ENCODE measurements at places on chromosomes 6 and 20. TPM values are rescaled to one million over a fixed set of nuclear protein-coding genes. Genes with fewer than 3 reads are reported as not detected.

UCKL1 gene
- total RNA-seq: 27.9 TPM

DNA sequence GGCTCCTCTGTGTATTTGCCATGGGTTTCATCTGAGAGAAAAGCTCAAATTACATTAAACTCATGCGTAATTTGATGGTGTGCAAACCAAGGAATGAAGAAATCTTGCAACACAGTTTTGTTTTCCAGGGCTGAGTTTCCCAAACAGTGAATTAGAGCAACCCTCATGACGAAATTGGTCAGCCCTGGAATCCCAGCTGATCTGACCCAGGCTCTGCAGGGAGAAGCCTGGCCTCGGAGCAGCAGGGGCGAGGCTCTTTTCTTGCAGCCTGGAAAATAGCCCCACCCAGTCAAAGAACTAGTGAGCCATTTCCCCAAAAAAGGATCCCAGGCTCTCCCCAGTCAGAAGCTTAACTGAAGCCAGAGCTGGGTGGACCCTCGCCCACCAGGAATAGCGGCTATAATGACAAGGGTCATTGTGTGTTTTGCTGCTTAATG lies 107.3 kb upstream of the SNX9 start:
- peaks cover 7% of the 10 kb centered on the region for H3K27me3 ChIP-seq
- H3K36me3 ChIP-seq: no peaks in the 10 kb centered on the region
- H3K4me3 ChIP-seq: no peak overlapping the region
- H3K27ac ChIP-seq: no peak overlapping the region

B3GALT4 gene
- total RNA-seq: 14.2 TPM

OR2B6 gene
- 0.43 TPM for total RNA-seq

DNA sequence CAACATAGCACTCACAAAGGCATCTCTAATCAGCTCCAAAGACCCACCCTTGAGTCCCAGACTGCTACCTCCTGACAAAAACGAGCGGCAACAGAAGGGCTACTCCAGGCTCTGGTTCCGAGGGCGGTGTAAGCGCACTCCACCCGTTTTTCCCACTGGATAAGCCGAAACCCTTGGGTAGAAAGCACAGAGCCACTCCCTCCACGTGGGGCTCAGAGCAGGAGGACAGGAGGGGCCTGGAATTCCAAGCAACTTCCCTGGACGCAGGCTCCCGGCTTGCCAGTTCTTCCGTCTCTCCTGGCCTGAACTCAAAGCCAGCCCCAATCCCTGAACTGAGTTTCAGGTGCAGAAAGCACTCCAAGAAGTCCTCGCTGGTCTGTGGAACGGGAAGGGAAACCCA lies 7.4 kb downstream of the GMEB2 start:
- no peak overlapping the region for H3K27ac ChIP-seq
- H3K36me3 ChIP-seq: peaks cover 9% of the 10 kb centered on the region
- no peak overlapping the region for H3K4me3 ChIP-seq
- peaks cover 14% of the 10 kb centered on the region for H3K4me1 ChIP-seq

ADGRF4 gene
- not detected for total RNA-seq

GRCh38 chr20:63791497-63792156 lies 39.4 kb downstream of the ZBTB46 start:
- H3K27me3 ChIP-seq: peaks cover 5% of the 10 kb centered on the region
- H3K4me3 ChIP-seq: no peak overlapping the region
- H3K36me3 ChIP-seq: no peaks in the 10 kb centered on the region
- DNase-seq: no peak

DNA sequence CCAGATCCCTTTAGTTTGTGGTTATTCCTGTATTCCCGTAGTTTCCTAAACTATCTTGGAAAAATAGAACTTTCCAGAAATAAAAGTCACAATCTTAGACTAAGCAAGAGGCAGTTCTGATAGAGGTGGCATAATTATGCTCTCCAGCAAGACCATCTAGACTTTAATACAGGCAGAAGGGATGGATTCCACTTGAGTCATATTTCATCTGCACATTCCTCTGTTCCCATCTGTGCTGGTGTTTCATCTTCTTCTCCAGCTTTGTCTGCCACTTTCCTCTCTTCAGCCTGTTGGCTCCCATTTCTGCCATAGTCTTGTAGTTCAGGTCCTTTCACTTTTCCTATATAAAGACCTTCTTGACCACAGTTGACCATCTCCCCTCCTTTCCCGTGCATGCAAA lies 102.9 kb downstream of the SOBP start:
- H3K4me1 ChIP-seq: no peaks in the 10 kb centered on the region
- H3K4me3 ChIP-seq: no peak overlapping the region
- peaks cover 38% of the 10 kb centered on the region for H3K27me3 ChIP-seq
- H3K27ac ChIP-seq: no peak overlapping the region

DEFB124 gene
- total RNA-seq: not detected

R3HDML gene
- total RNA-seq: not detected

C20orf141 gene
- not detected for total RNA-seq

C4B gene
- total RNA-seq: 6.4 TPM

- no peaks in the 10 kb centered on the region for H3K27me3 ChIP-seq
- no peak overlapping the region for H3K27ac ChIP-seq
- no peak for DNase-seq
- H3K4me1 ChIP-seq: no peaks in the 10 kb centered on the region
- H3K4me3 ChIP-seq: no peak overlapping the region
- no peaks in the 10 kb centered on the region for H3K36me3 ChIP-seq
These were observed 360.7 kb upstream of the ZFP64 start for GRCh38 chr20:52552181-52552872.

DNA sequence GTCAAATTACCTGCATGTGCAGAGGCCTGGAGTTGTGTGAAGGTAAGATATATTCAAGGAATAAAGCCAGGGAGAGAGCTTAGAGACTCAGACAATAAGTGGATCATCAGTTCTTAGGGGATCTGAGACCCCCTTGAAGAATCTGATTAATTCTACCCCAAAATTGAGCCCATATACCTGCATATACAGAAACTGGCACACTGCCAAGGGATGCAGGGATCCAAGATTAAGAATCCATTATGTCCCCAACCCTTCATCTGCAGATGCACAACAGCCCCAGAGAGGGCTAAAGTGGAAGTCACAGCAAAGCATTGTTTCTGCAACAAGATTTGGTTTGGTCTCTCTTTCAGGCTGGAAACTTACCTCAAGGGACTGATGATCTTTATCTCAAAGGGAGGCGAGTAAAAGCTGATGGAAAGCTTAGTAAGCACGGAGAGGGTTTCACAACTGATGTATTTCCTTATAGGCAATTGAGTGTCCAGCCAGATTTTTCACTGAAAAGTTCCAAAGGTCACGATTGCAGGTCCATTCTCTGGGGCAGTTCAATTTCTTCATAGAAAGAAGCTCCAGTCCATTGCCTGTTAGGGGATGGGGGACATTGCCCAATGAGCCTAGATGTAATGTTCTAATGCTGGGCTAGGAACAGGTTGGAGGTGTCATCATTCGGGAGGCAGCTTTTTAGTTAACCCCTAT lies 20.9 kb upstream of the STK35 start:
- no peaks in the 10 kb centered on the region for H3K4me1 ChIP-seq
- peaks cover 35% of the 10 kb centered on the region for H3K27me3 ChIP-seq
- no peak overlapping the region for H3K4me3 ChIP-seq
- no peaks in the 10 kb centered on the region for H3K36me3 ChIP-seq
- no peak overlapping the region for H3K27ac ChIP-seq

DNA sequence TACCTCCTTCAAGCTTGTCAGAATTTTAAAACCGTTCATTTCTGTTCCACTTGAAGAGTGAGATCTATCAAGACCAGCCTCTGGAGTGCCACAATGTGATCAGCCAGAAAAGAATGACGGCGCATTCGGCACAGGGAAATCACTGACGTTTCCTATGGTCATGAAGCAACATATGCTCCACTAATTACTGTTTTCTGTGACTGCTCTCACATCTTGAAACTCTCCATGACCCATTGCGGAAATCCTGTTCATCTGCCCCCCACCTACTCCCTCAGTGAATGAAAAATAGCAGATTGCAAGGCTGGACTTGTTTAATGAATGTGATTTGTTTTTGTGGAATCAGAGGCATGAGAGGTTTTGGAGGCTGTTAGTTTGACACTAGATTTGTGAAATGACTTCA lies 53.2 kb downstream of the SAMD5 start:
- no peak overlapping the region for H3K27ac ChIP-seq
- no peak for DNase-seq
- no peak overlapping the region for H3K4me3 ChIP-seq

- H3K4me1 ChIP-seq: no peaks in the 10 kb centered on the region
- DNase-seq: no peak
- no peaks in the 10 kb centered on the region for H3K27me3 ChIP-seq
- no peak overlapping the region for H3K27ac ChIP-seq
- H3K36me3 ChIP-seq: no peaks in the 10 kb centered on the region
These were observed 294.2 kb upstream of the RSPO3 start for GRCh38 chr6:126824226-126824625.

- no peak overlapping the region for H3K4me3 ChIP-seq
- DNase-seq: no peak
- no peaks in the 10 kb centered on the region for H3K27me3 ChIP-seq
- peaks cover 5% of the 10 kb centered on the region for H3K4me1 ChIP-seq
These were observed 53.6 kb downstream of the CDS2 start for GRCh38 chr20:5180421-5180820.

GRCh38 chr20:49965781-49966305 lies 16.9 kb upstream of the SNAI1 start:
- H3K4me1 ChIP-seq: no peaks in the 10 kb centered on the region
- no peaks in the 10 kb centered on the region for H3K27me3 ChIP-seq
- DNase-seq: no peak

GRCh38 chr6:169048865-169049205 lies 204.8 kb downstream of the THBS2 start:
- no peak for DNase-seq
- no peak overlapping the region for H3K27ac ChIP-seq
- H3K4me3 ChIP-seq: no peak overlapping the region
- no peaks in the 10 kb centered on the region for H3K36me3 ChIP-seq
- no peaks in the 10 kb centered on the region for H3K4me1 ChIP-seq

DNA sequence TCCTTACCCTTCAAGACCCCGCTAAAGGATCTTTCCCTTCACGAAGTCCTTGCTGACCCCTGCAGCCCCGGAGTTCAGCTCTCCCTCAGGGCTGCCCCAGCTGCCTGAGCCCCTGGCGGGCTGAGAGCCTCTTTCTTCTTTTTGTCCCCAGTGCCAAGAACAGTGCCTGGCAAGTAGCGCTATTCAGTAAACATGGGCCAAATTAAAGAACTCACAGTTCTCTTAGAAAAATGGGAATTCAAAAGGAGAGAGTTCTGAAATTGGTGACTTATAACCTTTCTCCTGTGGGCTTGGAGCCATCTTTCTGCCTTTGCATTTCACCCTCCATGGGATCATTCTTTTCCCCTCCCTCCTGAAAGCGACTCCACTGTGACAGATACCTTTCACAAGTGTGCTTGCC lies 227.2 kb downstream of the TMEM242 start:
- DNase-seq: no peak
- no peaks in the 10 kb centered on the region for H3K27me3 ChIP-seq

PKIB gene
- 0.79 TPM for total RNA-seq

DNA sequence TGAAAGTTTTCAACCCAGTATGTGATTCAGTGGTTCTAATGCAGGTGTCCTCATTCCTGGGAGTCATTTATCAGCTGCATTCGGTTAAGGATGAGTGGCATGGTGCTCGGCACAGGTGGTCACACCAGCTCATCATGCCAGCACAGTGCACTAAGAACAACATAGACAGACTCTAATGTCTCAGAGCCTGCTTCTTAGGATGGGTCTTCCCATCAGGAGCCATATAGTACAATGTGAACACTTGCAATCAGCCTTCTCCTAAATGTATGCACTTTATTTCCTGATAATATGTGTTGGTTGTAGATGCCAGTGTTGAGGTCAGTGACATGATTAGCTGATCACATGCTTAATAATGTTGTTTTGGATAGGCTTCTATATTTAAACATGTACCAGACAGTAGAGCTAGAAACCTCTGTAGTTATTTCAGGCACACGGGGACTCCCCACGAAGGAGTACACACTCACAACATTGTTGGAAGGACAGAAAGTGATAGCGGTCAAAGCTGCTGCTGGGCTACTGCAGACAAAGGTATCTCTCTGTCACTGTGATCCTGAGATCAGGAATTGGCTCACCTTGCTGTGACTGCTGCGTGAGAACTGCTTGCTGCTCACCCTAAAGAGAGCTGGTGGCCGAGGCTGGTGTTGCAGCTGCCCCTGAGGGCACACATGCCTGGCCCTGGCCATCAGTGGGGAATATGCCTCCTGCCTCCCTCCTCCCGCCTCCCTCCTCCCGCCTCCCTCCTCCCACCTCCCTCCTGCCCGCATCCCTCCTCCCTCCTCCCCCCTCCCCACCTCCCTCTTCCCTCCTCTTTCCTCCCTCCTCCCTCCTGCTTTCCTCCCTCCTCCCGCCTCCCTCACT lies 195.4 kb downstream of the SMOC2 start:
- H3K4me1 ChIP-seq: no peaks in the 10 kb centered on the region
- H3K27ac ChIP-seq: no peak overlapping the region
- no peak for DNase-seq

- no peak for DNase-seq
- no peaks in the 10 kb centered on the region for H3K36me3 ChIP-seq
- H3K27ac ChIP-seq: no peak overlapping the region
These were observed 37.0 kb upstream of the GCLC start for GRCh38 chr6:53581856-53582255.
